Stimulated activated naive B cell treated with anti-CD40 and anti-IgM and Interleukin-4, amounts not matched to agents 10 μg/mL and 1 μg/mL and 100 μg/mL, for 72 hours (primary cell): ENCODE measurements at places on chromosomes 11 and 22.

DNA sequence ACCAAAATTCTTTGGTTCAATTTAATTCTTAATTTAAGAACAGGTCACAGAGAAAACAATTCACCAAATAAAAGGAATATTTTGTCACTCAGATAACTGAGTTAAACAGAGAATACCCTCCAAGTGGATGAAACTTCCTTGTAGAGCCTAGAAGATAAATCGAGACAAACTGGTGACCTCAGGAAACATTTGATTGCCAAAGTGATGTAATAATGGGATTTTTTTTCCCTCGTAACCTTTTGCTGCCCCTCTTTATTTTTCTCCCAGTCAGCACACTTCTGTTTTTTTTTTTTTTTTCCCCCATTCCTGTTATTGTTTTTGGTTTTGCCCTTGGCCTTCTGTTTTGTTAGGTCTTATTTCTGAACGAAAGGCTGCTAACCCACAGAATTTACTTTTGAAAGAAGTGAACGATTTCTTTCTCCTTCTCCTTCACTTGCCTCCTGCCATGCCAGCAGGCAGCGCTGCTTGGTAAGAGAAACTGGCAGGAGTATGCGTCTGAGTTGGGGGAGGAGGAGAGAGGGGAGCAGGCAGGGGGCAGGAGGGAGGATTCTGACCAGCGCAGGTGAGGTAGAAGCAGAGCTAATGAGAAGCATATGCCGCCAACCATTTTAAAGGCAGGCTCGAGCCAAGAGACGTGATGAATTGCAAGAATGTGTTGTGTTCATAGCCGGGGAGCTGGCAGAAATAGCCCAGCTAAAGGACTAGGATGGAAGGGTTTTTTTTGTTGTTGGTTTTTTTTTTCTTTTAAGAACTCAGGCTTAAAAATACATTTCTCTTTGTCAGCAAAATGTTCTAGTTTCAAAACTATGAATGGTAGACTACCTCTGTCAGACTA, 121.9 kb upstream of the MTMR2 start:
- peak overlapping the region; percentile 29 for H3K4me3 ChIP-seq
- peaks cover 16% of the 10 kb centered on the region for H3K36me3 ChIP-seq
- H3K27ac ChIP-seq, result peak overlapping the region; percentile 31

DNA sequence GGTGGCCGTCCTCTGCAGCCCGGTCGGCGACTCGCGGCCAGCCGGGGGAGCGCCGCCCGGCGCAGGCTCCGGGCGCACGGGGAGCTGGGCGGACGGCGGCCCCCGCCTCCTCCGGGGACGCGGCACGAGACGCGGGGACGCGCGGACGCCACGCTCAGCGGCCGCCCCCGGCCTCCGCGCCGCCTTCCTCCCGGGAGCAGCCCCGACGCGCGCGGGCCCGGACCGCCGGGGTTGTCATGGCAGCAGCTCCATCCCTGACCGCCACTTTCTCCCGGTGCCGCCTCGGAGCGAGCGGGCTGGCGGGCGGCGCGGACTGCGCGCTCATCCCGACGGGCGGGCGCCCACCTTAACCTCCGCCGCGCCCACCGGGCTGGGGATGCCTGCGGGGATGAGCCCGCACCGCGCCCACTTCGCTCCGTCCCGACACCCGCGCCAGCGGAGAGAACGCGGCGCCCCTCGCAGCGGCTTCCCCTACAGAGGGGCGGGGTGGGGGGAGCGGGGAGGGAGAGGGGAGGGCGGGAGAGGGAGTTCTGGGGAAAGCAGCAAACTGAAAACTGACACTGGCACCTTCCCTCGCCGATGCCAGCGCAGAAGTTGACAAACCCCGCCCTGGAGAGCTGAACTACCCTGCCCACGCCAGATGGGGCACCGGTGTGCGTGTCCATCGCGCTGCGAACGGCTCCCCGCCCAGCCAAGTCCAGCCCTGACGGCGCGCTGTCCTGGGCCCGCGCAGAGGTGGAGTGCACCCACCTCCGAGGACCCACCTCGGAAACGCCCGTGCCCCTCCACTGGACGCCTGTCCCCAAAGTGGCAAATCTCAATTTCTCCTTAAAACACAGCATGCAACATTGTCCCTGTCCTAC, 588.4 kb downstream of the OPCML start:
- no peaks in the 10 kb centered on the region for H3K4me1 ChIP-seq
- no peak overlapping the region for H3K27ac ChIP-seq
- no peaks in the 10 kb centered on the region for H3K36me3 ChIP-seq
- peaks cover 22% of the 10 kb centered on the region for H3K27me3 ChIP-seq
- no peak overlapping the region for H3K4me3 ChIP-seq
- DNase-seq, result no peak

GRCh38 chr22:37377927-37378326, 49.4 kb downstream of the ELFN2 start:
- H3K4me1 ChIP-seq, result peaks cover 26% of the 10 kb centered on the region
- no peak for DNase-seq
- H3K27ac ChIP-seq, result peak overlapping the region; percentile 20
- no peaks in the 10 kb centered on the region for H3K36me3 ChIP-seq

DNA sequence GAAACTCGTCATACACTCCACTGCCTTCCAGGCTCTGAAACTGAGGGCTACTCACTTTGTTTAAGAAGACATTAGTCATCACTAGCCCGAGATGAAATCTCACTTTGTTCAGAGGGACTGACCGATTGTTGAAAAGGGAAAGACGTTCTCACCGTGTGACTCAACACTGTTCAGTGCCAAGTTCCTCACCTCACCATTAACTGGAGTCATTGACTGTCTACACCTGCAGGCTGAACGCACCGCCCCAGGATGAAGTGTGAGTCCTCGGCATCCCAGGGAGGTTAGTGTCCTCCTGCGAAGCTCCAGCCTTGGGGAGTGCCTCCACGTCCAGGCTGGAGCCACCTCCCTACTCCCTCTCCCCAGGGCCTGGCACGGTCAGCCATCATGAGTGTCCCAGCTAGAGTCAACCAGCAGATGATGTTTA, 30.4 kb downstream of the FADD start:
- no peak overlapping the region for H3K27ac ChIP-seq
- no peaks in the 10 kb centered on the region for H3K4me1 ChIP-seq
- no peak for DNase-seq
- H3K4me3 ChIP-seq, result no peak overlapping the region

GRCh38 chr22:35684270-35684700, 33.4 kb upstream of the APOL5 start:
- peaks cover 18% of the 10 kb centered on the region for H3K27me3 ChIP-seq
- no peak for DNase-seq
- H3K4me3 ChIP-seq, result no peak overlapping the region
- no peak overlapping the region for H3K27ac ChIP-seq
- peaks cover 30% of the 10 kb centered on the region for H3K4me1 ChIP-seq
- H3K36me3 ChIP-seq, result peaks cover 2% of the 10 kb centered on the region

GRCh38 chr11:126423743-126424142, 68.3 kb downstream of the ST3GAL4 start:
- peak overlapping the region; percentile 28 for H3K27ac ChIP-seq
- DNase-seq, result no peak
- H3K4me3 ChIP-seq, result no peak overlapping the region
- H3K36me3 ChIP-seq, result peaks cover 5% of the 10 kb centered on the region

DNA sequence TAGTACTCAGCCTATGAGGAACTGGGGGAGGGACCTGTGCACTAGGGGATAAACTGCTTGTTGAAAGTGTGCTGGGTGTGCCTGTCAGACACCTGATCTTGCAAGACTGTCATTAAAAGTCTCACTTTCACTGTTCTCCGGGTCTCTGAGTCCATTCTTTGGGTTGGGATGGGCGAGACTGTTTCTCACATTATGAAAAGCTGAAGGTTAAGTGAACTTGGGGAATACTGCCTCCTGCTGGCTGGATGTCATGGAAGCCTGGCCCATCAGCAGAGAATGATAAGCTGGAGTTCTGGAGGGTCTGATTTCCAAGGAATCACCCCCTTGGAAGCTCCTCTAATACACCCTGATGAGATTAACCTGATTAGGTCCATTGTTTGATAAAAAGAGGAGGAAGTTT, 9.0 kb upstream of the VPREB1 start:
- DNase-seq, result no peak
- H3K27me3 ChIP-seq, result no peaks in the 10 kb centered on the region
- no peak overlapping the region for H3K27ac ChIP-seq
- no peaks in the 10 kb centered on the region for H3K36me3 ChIP-seq
- H3K4me3 ChIP-seq, result no peak overlapping the region
- H3K4me1 ChIP-seq, result peaks cover 36% of the 10 kb centered on the region

- DNase-seq, result no peak
- no peak overlapping the region for H3K4me3 ChIP-seq
- H3K27me3 ChIP-seq, result no peaks in the 10 kb centered on the region
- H3K4me1 ChIP-seq, result peaks cover 19% of the 10 kb centered on the region
- no peak overlapping the region for H3K27ac ChIP-seq
Observed at GRCh38 chr22:44459041-44459440, 39.0 kb downstream of the RTL6 start.

DNA sequence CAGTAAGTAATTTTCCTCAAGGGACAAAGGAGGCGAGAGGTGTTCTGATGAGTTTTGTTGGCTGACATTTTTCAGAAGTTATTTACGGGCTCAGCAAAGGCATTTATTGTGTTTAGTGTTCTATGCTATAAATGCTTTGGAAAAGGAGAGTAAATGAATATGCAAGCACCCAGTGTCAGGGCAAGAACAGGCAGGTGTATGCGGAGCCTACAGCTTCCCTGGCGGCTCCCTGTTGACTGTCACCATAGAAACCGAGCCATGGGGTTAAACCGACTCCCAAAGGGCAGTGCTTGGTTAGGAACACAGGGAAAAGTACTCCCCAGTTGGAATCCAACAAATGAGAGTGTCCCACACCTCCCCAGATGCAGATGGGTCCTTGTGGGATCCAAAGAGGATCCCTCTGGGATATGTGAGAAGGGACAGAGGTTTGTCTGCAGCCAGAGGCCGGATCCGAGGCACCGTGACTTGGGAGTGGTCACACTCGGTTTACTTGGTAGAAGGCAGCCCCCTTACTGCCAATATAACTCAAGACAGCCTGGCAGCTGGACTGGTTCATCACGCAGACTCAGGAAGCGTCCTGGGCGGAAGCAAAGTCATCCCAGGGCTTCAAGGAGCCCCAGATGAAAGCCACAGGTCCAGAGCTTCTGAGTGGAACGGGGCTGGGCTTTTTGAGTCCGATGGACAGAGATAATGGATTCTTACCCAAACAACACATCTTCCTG, 329.7 kb downstream of the CTTN start:
- H3K27me3 ChIP-seq, result peaks cover 5% of the 10 kb centered on the region
- H3K27ac ChIP-seq, result no peak overlapping the region
- DNase-seq, result no peak
- H3K4me1 ChIP-seq, result no peaks in the 10 kb centered on the region
- no peaks in the 10 kb centered on the region for H3K36me3 ChIP-seq
- H3K4me3 ChIP-seq, result no peak overlapping the region

DNA sequence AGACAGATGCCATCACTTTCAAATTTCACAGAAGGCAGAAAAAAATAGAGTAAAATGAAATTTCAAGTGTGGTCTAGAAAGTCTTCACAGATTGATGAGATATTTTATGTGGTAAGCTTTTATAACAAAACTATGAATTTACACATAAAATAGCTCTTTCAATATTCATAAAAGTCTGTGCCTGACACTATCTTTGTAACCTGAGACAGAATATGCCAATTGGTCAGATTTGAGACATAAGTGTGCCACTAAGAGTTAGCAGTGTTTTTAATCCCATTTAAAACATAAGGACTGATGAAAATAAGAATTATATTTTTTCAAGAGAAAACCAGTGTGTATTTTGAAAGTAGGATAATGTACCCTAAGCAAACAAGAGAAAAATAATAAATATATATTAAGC, 769.5 kb upstream of the LUZP2 start:
- H3K4me3 ChIP-seq, result no peak overlapping the region
- DNase-seq, result no peak
- no peaks in the 10 kb centered on the region for H3K36me3 ChIP-seq
- H3K27ac ChIP-seq, result no peak overlapping the region

- no peak overlapping the region for H3K27ac ChIP-seq
- peaks cover 3% of the 10 kb centered on the region for H3K4me1 ChIP-seq
- no peak overlapping the region for H3K4me3 ChIP-seq
- H3K36me3 ChIP-seq, result no peaks in the 10 kb centered on the region
- DNase-seq, result no peak
- peaks cover 4% of the 10 kb centered on the region for H3K27me3 ChIP-seq
Observed at GRCh38 chr11:2215561-2216399, 44.2 kb upstream of the TH start.

DNA sequence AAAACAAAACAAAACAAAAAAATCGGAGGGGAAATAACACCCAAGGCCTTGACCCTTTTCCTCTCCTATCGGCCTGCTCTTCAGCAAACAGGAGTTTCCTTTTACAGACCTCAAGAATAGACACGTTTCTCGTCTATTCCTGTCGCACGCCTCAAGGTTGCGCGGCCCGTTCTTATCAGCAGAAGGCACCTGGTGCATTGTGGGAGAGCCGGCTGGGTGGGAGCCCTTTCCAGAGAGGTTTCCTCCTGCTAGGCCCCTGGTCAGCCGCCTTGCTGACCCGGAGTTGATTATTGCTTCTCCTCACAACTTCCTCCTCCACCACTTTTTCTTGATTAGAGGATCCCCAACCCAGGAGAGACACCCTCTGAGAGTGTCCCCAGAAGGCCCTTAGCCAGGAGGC, 497.3 kb downstream of the MIAT start:
- no peak overlapping the region for H3K27ac ChIP-seq
- H3K4me3 ChIP-seq, result no peak overlapping the region
- peaks cover 7% of the 10 kb centered on the region for H3K4me1 ChIP-seq
- peaks cover 11% of the 10 kb centered on the region for H3K27me3 ChIP-seq
- DNase-seq, result no peak
- H3K36me3 ChIP-seq, result no peaks in the 10 kb centered on the region

DNA sequence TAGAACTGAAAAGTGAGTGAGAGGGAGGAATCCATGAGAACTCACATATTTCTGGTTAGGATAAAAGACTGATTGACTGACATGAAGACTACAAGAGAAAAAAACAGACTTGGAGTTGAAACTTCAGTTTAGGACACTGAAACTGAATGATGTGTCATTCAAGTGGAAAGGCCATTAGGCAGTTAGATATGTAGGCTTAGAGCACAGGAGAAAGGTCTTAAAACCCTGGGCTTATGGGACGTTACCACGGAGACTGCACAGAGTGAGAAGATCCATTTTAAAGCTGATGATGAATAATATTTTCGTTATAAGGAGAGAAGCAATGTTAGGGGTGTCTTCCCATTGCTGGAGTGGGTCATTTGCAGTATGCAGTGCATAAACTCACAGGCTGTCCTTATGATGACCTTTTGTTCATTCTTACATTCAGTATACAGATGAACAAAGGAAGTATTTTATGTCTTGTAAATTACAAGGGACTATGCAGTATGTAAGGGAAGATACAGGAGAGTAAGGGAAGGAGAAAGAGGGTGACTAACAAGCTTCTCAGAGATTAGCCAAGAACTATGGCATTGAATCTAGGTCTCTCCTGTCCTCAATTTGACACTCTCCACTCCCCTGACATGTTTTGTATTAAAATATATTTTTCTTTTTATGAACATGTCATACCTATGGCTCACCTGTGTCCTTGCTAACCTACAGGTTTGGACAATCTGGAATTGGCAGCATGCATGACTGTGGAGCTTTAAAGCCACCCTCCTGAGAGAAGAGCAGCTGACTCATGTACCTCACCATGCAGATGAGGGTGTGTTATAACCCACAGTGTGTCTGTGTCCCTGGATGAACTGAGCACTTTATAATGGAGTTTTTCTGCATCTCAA, 63.7 kb downstream of the MAML2 start:
- no peak for DNase-seq
- peaks cover 54% of the 10 kb centered on the region for H3K4me1 ChIP-seq
- no peak overlapping the region for H3K27ac ChIP-seq
- H3K27me3 ChIP-seq, result no peaks in the 10 kb centered on the region
- H3K4me3 ChIP-seq, result no peak overlapping the region
